Stimulated activated CD4-positive, alpha-beta T cell treated with anti-CD3 and anti-CD28 coated beads, Interleukin-1b, Interleukin-23, amount 100 ng/mL, for 4 hours (primary cell): ENCODE measurements at places on chromosomes 16 and 17.

- no peak for DNase-seq
Observed at GRCh38 chr17:15143524-15143923, 121.6 kb downstream of the PMP22 start.

GRCh38 chr17:57228911-57229310 is 27.4 kb upstream of the MSI2 start:
- no peak for DNase-seq

DNA sequence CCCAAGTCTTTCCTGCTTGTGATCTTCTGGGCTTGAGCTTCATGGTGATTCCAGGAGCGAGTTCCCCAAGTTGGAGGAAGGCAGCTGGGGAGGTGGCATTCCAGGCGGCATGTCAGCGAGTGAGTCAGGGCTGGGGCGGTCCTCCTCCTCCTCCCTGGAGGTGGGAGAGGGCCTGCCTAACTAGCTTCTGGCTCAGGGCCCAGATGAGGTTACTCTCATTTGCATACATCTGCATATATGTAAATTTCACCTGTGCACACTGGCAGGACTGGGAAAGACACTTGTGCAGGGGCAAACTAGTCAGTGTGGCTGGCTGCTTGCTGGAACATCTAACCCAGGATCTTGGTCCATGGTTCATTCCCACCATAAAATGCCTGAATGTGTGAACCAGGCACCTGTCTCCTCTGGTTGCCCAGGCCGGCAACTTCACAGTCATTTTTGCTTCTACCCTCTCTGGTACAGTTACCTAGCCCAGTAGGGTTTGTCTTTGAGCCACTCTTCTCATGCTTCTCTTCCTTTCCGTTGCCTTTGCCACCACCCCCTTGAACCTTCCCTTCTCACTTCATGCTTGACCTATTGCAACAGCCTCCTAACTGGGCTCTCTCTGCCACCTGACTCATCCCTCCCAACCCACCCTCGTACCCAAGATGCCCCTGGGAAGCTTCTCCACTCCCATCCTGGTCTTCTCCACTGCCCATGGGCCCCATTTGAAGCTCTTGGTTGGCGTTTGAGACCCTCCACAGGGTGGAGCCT is 9.6 kb upstream of the DLX4 start:
- no peak for DNase-seq

DNA sequence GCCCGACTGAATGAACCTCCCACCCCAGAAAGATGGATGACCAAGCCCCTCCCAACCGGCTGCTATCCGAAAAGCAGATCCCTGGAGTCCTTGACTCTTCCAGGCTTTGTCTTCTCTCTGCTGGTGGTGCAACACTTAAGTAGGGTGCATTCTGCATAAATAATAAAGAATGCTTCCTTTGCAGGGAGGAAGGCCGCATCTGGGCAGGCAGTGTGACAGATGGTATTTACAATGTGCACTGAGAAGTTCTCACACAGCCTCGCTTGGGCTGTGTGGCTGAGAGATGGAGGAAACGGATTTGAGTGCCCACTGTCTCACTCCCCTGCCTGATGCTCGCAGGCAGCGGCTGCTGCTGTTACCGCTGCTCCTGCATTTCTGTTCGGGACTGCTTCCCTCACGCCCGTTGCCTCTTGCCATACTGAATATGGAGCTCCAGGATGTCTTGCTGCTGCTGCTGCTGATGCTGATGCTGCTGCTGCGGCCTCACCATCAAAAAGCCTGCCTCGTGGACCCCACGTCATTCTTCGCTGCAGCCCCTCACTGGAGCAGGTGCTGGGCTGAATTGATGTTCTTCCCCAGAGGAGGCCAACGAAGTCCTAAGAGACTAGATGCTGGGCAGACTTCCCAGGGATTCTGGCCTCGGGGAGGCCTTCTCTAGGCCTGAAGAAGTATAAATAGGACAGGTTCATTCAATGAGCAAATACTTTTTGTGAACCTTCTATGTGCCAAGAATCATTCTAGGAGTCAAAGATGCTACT is 7.1 kb upstream of the RHBDL3 start:
- DNase-seq: no peak

DNA sequence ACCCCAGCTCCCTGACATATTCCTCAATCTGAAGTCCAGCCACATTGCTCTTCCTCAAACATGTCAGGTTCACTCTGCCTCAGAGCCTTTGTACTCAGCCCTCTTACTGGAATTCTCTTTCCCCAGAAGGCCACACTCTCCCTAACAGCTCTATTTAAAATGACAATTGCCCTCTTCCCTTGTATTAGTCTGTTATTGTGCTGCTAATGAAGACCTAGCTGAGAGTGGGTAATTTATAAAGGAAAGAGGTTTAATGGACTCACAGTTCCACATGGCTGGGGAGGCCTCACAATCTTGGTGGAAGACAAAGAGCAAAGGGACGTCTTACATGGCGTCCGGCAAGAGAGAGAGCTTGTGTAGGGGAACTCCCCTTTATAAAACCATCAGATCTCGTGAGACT is 46.0 kb downstream of the HS3ST2 start:
- DNase-seq: no peak
